ENCODE measurements at places on chromosomes 5 and 9.

- no peak for DNase-seq
These were observed 13.4 kb upstream of the GRHPR start for GRCh38 chr9:37408933-37409710.

GRCh38 chr5:127022846-127023245, 7.5 kb downstream of the MARCHF3 start:
- DNase-seq, result no peak

DNA sequence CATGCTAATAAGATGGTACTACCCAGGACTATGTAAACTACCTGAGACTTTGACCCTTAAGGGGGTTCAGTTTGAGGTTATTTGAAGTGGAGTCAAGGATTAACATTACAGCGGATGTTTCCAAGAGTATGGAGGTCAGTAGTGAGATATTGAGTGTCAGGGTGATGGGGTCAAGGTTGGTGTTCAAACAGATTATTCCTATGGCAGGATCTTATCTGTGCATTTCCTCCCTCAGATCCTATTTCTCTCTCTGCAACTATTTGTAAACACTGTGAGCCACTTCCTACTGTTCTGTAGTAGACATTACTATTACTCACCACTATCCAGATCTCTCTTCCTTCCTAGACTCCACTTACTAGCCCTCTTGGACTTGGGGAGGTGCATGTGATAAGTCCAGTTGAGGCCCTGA, 54.0 kb upstream of the STOM start:
- DNase-seq, result no peak

- DNase-seq, result no peak
These were observed 561.4 kb upstream of the FAM174A start for GRCh38 chr5:99973779-99974178.

DNA sequence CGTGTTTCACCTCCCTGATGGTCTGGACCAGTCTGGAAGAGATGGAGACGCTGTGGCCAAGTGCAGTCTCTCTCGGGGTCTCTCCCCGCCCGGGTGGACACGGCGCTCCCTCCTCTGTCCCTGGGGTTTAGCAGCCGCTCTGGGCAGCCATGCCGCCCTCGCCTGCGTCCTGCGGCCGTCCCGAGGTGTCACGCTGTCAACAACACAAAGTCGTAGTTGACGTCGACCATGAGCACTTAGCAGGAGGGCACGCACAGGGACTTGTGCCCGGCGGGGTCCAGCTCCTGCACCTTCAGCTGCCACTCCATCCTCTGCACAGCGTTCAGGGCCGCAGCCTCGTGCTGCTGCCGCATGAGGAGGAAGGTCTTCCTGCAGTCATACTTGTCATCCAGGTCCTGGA, 368.9 kb downstream of the CDH9 start:
- no peak for DNase-seq

- DNase-seq, result no peak
These were observed 17.4 kb upstream of the IL13 start for GRCh38 chr5:132640613-132641012.

DNA sequence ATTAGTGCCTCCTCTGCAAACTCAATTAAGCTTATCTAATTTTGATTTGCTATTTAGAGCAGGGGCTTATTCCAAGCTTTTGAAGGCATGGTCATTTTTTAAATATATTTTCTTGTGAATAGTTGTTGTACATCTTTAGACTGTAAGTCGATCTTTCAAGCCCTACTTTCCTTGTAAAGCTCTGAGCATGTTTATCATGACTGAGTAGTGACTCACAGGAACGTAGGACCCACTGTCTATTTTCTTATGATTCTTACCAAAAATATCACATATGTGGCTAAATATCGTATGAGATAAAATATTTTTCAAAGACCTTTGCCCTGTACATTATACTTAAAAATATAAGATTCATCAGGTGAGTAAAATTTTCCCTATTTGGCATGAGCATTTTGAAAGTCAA, 440.4 kb upstream of the GRIN3A start:
- no peak for DNase-seq

DNA sequence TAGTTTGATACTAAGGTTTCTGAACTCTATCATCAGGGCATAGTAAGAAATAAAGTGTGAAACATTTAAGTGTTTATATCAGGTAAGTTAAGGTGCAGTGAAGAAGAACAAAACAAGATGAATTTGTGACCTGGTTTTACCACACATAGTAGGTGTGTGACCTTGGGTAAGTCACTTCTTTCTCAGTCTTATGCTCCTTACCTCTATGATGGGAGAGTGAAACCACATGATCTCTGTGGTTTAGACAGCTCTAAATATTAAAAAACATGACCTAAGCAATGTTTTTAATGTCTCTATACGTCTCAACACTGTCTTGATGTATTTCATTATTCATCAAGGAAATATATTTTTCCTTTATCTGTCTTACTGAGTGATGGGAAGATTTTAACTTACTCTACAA, 629.6 kb upstream of the DMAC1 start:
- DNase-seq, result no peak

DNA sequence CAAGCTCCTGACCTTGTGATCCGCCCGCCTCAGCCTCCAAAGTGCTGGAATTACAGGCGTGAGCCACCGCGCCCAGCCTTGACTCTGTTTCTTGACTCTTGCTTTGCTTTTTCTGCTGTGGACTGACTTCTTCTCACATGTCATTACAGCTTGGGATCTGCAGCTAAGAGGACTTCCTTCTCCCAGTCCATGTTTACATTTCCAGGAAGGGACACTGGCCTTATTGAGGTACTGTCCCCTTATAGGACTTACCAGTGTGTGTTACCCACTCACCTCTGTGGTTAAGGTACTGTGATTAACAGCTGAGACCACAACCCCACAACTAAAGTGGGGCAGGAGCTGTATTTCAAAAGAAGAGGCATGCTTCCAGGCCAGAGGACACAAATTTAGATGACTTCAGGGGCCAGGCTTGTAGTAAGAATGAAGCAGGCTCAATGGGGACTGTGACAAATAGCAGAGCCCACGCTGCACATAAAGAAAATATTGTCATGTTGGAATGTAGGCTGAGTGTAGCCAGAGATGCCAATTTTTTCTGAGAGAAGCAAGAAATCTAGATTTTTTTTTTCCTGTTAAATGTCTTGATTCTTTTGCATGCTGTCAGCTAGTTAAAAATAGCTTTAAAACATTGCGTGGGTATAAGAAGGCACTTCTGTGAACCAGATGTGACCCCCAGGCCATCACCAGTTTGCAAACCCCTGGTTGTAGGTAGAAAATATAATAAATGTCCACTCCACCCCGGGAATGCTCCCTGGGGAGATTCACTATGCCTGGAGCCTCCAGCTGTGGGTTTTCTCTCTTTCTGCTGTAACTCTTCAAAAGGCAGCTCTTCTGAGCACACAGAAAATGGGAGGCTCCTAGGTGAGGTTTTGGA, 75.0 kb downstream of the PTPDC1 start:
- no peak for DNase-seq

GRCh38 chr9:116482740-116483139, 204.4 kb upstream of the TRIM32 start:
- peak; percentile 11 for DNase-seq

- no peak for DNase-seq
These were observed 340.2 kb downstream of the ADAMTS6 start for GRCh38 chr5:65141493-65141892.

GRCh38 chr9:129583308-129584038, 37.4 kb downstream of the C9orf50 start:
- DNase-seq, result no peak
